ENCODE measurements at places on chromosomes 4 and X. TPM values are rescaled to one million over a fixed set of nuclear protein-coding genes. Genes with fewer than 3 reads are reported as not detected.

- no peak for ATAC-seq
These were observed 28.2 kb downstream of the NHS start for GRCh38 chrX:17403189-17403691.

DNA sequence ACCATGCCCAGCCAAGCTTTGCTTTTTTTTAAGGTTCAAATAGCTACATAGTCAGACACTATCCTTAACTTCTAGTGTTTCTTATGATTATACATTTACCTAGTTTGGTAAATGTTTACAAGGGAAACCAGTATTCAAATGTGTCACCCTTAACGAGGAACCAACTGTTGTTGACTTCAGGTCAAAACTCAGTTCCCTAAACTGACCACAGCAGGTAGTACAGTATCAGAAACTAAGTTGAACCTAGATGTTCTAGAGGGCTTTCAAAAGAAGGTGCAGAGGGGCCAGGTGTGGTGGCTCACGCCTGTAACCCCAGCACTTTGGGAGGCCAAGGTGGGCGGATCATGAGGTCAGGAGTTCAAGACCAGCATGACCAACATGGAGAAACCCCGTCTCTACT is 11.3 kb downstream of the GPC4 start:
- no peak for ATAC-seq

The STARD8 gene
- total RNA-seq, result 0.11 TPM

GRCh38 chr4:182829196-182829595 is 88.0 kb downstream of the DCTD start:
- ATAC-seq, result no peak

DNA sequence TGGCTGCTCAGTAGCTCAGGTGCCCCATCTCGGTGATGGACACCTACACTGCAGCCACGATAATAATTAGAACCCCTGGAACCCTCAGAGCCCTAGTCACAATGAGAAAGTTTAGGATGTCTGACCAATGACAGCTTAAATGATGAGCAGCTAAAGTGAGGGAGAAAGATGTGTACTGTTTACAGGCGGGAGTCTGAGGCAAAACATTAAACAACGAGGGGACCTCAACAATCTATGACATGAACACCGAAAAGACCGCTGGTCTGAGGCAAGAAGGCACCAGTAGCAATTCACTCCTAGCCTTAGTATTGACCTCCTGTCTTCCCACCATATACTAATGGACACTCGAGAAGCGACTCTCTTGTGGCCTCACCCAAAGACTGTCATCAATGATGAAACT is 369.5 kb upstream of the SMIM31 start:
- no peak for ATAC-seq

DNA sequence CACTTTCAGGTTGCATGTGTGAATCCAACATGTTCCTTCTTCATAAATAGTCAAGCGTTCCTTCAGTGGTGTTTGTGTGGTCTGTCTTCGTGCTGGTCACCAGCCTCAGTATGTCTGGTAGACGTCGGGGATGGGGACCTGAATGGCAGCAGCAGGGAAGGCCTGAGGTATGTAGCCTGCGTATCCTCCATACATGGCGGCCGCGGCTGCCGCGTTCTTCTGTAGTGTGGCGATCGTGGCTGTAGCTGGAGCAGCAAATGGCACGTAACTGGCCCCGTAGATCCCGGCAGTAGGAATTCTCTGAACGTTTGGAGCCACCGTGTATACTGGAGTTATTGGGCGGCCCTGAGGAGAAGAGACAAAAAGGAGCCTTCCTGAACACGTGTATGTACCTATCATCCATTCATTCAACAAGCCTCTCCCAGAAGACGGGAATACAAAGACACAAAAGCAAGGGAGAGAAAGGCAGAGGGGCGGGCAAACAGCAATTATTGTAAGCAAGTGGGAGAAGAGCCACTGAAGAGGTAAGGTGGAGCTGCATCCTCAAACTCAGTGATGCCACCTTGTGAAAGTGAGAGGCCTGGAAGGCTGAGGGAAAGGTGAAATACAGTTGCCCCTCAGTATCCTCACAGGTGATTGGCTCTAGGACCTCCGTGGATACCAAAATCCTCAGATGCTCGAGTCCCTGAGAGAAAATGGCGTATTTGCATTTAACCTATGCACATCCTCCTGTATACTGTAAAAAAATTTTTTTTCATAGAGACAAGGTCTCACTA is 90.9 kb downstream of the CHRNA9 start:
- ATAC-seq, result no peak

DNA sequence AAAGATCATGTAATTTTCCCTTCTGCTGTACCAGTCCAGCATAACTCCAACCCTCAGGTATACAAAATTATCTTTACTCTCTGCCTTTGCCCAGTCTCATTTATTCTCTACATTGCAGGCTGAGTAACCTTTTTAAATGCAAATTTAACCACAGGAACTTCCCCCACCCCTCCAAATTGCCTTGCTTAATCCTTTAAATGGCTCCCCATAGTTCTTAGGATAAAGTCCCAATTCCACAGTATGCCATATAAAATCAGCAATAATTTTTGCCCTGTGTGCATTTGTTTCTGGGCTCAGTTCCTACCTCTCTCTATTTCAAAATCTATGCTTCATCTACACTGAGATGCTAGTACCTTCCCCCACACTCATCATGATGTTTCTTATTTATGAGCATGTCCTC is 879.7 kb downstream of the RPA4 start:
- no peak for ATAC-seq

All from motor neuron (in vitro differentiated cells).